ENCODE measurements at places on chromosomes 6 and 20. TPM values are rescaled to one million over a fixed set of nuclear protein-coding genes. Genes with fewer than 3 reads are reported as not detected.

Gene CRIP3
- 3.8 TPM for total RNA-seq

Gene OLIG3
- not detected for total RNA-seq

Gene ZKSCAN4
- 5.4 TPM for total RNA-seq

Gene ELOVL2
- total RNA-seq = 2.9 TPM

Gene RNF39
- total RNA-seq = not detected

Gene UBD
- total RNA-seq = 4.1 TPM

GRCh38 chr20:57669632-57670031 lies 40.2 kb downstream of the PMEPA1 start:
- no peak for DNase-seq

GRCh38 chr6:107353773-107354382 lies 105.5 kb downstream of the PDSS2 start:
- DNase-seq = no peak

- no peak for DNase-seq
Observed at GRCh38 chr6:169850154-169850553, 98.7 kb downstream of the ERMARD start.

DNA sequence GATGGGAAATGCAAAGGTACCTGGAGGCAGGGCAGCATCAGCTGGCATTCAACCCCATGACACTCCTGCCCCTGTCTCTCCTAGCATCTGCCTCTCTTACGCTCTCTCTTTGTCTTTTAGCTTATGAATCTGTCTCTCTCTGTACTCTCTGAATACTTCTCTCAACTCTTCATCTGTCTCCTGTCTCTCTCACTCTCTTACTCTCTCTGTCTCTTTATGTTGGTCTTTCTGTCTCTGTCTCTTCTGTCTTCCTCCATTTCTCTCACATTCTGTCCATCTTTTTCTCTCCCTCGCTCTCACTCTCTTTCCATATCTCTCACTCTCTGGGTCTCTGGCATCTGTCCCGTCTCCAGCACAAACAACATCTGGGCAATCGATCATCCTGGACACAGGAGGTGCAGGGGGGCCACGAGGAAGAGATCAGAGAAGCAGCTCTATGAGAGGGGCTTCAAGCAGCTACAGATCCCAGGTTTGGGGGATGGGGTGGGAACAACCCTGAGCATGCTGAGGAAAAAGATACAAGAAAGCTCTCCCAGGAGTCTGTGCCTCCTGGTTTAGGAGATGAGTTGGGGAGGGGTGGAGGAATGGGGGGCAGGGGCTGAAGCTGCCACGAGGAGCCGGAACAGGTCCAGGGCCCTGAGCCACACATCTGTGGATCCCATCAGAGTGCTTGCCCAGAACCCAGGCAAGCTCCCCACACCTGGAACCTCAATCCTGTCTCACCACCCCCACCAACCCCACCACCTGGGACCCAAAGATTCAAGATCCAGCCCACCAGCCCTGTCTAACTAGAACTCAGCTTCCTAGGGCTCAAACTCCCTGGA lies 2.4 kb downstream of the COL11A2 start:
- no peak for DNase-seq

GRCh38 chr6:15826814-15827318 lies 164.0 kb upstream of the DTNBP1 start:
- DNase-seq = no peak

- no peak for DNase-seq
Observed at GRCh38 chr20:63112491-63113219, 103.3 kb downstream of the YTHDF1 start.

DNA sequence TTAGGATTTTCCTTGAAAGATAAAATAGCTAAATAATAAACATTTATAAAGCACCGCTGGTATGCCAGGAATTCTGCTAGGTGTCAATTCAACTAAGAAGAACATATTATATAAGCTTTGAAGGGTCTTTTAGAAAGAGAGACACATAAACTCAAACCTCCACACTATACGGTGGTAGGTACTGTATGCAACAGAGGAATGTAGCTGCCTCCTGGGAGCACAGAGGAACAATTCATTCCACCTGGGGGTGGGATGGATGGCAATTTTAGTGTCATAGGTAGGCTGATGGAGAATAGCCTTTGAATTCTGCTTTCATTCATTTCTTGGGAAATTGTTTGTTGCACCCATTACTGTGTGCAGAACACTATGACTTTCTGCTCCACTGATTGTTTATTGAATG lies 447.1 kb upstream of the MAP3K7 start:
- no peak for DNase-seq

- no peak for DNase-seq
Observed at GRCh38 chr6:55734256-55734655, 141.1 kb downstream of the BMP5 start.

DNA sequence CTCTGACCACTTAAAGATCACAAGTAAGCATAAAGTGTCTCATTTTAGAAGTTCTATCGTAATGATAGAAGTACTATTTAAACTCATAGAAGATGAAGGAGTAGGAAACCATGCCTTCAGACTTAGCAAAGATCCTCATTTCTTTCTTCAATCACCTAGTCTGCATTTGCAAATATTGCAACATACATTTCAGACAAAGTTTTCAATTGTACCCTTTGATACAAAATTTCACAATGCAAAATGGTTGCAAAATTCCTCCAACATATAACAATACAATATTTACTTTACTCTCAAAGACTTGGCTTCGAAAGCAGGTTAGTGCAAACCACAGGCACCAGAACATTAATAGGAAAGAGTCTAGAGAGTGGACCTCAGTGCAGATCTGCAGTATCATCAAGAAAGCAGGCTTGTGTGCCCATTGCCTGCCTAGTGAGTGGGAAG lies 16.1 kb upstream of the ROS1 start:
- no peak for DNase-seq

GRCh38 chr20:49104365-49104648 lies 58.2 kb downstream of the CSE1L start:
- DNase-seq = no peak

DNA sequence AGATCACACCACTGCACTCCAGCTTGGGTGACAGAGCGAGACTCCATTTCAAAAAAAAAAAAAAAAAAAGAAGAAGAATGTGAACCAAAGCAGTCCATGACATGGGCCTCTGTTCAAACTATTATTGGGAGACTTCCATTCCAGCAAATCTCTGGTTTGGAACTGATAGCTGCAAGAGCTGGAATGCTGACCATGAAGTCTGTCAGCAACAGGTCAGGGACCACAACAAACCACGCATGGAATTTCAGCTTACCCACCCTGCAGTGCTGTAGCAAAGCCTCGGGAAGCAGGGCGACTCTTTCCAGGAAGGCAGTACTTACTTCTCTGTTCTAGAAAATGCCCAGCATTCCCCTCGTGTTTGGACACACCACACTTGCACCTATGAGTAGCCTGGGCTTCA lies 34.1 kb upstream of the TBC1D7 start:
- no peak for DNase-seq

GRCh38 chr6:5905431-5906339 lies 101.0 kb downstream of the NRN1 start:
- peak; percentile 83 for DNase-seq

DNA sequence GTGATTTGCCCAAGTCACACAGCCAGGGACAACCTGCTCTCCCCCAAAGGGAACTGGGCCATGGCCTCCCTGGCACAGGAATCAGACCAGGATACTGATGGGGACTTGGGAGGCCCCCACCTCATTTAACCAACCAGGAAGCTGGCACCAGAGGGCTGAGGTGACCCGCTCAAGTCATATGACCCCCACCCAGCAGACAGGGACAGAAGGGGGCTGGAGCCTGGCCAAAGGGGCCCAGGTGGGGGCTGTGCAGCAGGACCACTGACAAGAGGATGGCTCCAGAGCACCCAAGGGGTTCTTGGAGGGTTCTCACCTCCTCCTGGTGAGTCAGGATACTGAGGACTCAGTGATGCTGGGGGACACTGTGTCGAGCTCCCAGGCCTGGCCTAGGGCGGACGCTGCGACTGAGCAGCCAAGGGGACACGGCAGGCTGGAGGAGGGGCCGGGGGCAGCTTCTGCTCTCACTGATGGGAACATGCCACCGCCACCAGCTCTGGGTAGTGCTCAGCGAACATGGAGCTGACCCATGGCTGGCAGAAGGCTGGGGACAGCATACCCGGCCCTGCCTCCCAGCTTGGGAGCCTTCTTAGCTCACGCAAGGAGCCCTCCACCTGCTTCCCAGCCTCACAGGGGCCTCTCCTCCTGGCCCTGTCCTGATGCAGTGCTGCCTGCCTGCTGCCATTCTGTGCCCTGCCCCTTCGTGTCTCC lies 1.2 kb downstream of the CST7 start:
- peak; percentile 54 for DNase-seq

GRCh38 chr20:23143098-23143497 lies 57.0 kb upstream of the CD93 start:
- DNase-seq = peak; percentile 66

DNA sequence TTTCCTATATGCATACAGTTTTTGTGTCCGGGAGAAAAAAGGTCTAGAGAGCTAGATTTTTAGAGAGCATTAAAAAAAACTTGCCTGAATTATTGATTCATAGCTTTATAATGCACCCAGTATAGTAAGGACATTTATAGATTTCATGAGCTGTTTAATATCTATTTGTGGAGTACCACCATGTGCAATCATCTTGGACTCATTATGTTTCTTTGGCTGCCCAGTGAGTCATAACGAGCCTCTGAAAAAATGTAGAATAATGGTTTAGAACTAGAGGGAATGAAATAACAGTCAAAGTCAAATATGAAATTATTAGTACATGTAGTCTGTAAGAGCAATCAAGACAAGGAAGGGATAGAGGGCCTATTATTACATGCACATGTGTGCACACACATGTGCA lies 350.0 kb downstream of the CD83 start:
- DNase-seq = no peak
